ENCODE measurements at places on chromosomes 6 and 20.

GRCh38 chr6:50608421-50608820, 104.9 kb upstream of the TFAP2D start:
- no peak for DNase-seq

GRCh38 chr20:23105193-23105592, 19.1 kb upstream of the CD93 start:
- no peak for DNase-seq

- no peak for DNase-seq
Measured at GRCh38 chr6:40308533-40309306, 278.4 kb downstream of the LRFN2 start.

DNA sequence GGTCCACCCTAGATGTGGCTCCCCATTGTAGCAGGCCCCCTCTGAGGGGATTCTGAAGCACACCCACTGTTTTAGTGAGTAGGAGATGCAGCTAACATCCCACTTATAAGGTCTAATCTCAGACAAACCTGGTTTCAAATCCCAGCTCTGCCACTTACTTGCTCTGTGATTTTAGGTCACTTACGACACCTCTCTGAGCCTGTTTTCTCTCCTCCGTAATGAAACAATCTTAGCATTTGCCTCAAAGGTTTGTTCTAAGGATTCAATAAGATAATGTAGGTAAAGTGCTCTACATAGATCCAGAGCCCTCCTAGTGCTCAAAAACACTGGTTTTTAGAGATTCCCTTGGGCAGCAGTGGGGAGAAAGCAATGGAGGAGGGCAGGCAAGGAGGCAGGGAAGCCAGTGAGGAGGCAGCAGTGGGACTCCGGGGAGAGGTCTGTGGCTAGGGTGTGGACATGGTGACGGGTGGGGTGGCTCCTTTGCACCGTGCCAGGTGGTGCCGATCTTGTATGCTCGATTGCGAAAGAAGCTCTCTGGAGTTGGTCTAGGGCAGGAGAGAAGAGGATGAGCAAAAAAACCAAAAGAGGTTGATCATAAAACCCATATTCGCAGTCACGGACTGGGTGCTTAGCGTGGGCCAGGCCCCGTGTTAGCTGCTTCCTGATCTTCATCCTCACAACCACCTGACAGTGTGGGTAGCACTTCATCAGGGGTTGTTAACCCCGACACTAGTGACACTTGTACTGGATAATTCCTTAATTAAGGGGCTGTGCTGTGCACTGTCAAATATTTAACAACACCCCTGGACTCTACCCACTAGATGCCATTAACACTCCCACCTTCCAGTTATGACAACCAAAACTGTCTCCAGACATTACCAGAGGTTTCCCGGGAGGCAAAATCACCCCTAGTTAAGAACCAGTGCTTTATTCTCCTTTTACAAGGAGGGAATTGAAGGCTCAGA, 16.8 kb upstream of the PTGIS start:
- DNase-seq = no peak

DNA sequence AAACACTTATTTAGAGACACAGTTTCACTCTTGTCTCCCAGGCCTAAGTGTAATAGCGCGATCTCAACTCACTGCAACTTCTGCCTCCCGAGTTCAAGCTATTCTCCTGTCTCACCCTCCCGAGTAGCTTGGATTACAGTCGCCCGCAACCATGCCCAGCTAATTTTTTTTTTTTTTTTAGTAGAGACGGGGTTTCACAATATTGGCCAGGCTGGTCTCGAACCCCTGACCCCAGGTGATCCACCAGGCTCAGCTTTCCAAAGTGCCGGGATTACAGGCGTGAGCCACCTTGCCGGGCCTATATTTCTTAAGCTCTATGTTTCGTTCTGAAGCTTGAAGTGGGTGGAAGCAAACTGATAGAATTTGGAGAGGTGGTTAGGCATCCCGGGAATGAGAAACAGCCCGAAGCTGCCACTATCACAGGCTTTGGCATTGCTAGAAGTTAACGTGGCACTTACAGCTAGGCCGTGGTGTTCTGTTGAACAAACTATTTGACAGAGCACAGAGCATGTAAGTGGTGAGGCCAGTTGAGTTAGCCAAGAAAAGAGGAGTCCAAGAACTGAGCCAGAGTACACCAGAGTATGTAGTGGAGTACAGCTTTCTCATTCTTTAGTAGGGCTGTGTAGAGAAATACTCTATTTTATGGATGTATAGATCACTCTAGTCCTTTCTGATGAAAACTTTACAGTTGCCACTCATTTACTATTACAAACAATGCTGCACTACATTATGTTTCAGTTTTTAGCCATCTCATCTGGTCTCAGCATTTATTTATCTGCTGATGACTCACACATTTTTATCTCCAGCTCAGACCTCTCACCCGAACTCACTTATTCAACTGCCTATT, 62.0 kb upstream of the HFE start:
- DNase-seq = no peak

DNA sequence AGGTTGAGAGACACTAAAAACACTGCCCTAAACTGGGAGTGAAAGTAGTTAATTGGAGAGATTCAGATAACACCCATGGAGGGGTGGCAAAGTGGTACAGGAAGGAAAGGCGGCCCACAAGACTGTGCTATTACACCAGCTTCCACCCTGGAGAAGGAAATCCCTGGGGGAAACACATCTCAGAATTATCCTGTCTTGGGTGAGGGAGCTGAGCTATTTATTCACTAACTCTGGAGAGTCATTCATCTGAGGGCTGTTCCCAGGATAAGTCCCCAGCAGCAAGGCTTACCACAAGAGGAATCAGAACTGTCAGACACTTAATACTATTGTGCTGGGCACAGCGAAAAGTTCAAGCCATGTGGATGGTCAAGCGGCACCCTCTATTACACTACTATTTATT, 9.9 kb downstream of the TBCC start:
- DNase-seq = no peak

DNA sequence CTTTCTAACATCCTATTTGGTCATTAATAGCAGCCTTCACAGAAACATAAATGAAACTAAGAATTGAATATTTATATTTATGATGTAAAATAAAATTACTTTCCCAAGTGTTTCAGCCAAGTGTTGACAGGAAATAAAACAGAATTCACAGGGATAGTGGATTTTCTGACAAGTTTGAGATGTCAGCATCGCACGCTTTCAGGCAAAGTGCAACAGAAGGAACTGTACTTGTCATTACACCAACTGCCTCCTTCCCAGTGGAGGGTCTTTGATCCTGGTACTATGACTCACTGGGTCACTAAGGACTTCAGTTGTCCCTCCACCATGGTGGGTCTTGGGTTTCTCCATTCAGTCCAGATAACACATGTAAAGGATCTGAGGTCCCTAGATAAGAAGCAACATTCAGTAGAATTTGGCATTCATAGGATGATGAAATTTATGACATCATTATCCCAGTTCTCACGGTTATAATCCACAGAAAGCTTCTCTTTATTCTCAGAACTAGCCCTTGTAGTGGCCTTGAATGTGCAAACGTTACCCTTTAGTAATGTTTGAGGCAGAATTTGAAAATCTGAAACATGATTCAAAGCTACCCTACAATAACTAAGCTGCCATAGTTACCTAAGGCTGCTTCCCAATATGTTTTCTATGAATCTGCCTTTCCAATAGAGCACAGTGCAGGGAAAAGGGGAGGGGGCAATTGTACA, 3.8 kb upstream of the TNFAIP3 start:
- DNase-seq = no peak

DNA sequence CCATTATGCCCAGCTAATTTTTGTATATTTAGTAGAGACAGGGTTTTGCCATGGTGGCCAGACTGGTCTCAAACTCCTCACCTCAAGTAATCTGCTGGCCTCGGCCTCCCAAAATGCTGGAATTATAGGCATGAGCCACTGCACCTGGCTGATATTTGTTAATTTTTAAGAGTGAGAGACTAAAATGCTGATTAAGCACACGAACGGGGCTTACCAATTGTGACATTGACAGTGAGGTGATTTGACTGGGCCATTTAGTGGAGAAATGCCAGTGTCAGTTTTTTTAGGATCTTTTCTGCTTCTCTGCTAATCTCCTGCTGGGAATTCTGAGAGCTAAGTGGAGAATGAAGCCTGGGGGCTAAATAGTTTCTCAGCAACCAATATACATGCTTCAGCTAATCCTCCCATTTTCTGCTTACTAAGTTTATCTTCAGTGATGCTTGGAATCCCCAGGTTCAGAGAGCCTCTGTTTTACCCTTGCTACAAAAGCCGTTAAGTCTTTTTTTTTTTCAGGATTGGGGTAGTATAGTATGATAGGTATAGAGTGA, 9.8 kb upstream of the DEFB123 start:
- no peak for DNase-seq

GRCh38 chr6:36641543-36641942, 37.0 kb upstream of the CDKN1A start:
- DNase-seq = no peak

- DNase-seq = no peak
Measured at GRCh38 chr20:57868310-57868709, 158.5 kb upstream of the PMEPA1 start.

GRCh38 chr20:2746636-2747265, 53.7 kb downstream of the CPXM1 start:
- no peak for DNase-seq

DNA sequence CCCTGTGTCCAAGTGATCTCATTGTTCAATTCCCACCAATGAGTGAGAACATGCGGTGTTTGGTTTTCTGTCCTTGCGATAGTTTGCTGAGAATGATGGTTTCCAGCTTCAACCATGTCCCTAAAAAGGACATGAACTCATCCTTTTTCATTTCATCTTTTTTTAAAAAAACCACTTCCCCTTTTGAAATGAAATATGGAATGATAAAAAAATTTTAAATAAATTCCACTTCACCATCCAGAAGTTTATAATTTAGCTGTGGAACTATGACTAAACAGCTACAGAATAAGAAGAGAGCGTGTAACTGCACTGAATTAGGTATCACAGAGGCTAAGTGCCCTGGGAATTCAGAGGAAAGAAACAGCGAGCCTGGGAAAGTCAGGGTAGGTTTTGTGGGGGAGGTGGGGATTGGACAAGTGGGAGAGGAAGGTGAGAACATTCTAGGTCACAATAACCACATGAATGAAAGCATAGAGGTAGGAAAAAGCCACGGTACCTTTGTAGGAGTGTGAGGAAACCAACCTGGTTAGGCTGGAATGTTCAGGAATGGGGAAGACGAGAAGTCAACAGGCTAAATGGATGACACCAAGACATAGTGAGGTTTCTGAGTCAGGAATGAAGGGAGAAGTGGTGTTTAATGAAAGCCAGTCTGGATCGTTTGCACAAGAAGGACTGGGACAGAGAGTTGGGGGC, 11.0 kb downstream of the TRIM10 start:
- DNase-seq = no peak

DNA sequence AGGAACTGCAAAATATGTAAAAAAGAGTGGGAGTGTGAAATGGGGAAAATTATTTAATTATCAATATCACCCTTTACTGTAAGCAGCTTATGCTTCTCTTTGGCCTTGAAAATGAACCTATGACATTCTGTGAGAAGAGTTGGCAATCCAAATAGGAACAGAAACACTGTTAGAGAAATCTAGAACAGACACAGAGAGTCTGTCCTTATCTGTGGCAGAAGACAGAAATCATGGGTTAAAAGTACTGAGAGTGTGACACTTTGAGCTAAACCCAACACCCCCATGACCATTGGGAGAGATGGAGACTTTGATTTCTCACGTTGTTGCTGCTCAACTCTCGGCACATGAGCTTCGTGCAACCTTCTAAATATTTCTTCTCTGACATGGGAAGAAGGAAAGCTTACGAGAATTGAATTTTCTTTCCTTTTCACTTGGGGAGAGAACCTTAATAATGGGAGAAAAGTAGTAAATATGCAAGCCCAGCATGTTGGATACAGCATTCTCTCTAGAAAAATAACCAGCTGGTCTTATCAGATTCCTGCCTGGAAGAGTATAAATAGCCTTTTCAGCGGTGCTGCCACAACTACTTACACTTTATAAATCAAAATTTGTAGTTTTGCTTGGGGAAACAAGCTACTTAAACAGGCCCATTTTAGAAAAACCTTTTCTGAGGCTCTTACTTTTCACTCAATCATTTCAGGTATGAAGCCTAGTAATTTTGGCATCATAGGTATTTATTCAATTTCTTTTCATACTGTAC, 49.4 kb upstream of the NOX3 start:
- no peak for DNase-seq

DNA sequence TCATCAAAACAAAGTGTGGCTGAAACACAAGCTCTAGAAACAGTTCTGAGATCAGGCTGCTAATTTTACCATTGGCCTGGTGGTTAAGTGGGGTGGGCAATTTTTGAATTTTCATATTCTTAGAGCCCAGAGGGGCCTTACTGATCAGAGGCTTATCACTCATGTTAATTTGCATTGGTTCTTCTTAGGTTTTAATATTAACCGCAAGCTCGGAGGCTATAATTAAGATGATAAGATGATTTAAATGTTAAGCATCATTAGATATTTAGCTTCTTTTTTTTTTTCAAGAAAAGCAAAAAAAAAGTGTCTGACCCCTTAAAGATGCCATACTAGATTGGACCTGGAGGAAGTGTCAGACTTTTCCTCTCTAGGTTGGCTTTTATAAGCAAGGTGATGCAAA, 8.4 kb upstream of the POPDC3 start:
- DNase-seq = no peak

DNA sequence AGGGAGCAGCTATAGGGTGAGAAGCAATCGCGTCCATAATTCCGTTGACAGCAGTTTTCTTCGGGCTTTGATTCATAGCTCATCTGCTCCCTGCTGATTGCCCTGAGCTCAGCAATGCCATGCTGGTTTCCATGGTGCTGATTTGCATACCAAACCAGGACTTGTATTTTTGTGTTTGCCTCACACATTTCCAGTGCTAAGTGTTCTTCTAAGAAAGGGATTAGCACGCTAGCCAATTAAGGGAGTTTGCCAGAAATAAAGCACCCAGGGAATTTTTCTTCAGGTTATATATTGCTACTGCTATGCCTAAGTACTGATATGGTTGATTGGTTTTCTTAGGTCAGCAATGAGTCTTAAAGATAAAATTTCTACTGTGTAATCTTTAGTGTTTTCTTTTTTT, 177.6 kb downstream of the PLCB1 start:
- no peak for DNase-seq

DNA sequence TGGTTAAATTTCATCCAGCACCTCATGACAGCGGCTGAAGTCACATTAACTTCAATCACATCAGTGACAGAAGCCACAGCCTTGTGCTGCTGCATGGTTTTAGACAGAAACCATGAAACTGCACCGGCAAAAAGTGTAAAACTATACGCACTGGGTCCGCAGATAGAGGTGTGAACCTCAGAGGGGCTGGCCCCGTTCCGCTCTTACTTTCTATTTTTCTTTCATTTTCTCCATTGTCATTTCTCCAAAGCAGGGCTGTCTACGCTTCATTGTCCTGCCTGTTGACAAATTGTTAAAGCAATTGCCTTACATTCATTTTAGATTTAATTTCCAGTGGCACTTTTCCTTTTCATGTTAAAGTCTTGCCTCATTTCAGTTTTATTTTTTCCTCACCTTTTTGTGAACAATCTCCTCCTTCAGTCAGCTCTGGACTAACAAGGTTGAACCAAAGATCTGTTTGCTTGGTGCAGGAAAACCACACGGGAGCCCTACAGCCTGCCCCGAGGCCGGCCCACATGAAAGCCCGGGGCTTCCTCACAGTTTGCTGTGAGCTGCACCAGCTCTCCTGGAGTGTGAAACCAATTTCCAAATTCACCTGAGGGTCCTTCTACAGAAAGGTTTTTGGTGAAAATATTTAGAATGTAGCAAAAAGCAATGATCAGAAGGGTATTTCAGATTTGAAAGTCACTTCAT, 63.7 kb downstream of the PRR18 start:
- DNase-seq = no peak

All from esophagus squamous epithelium (tissue), 5 donors.